ENCODE measurements at places on chromosomes 3 and 15.

DNA sequence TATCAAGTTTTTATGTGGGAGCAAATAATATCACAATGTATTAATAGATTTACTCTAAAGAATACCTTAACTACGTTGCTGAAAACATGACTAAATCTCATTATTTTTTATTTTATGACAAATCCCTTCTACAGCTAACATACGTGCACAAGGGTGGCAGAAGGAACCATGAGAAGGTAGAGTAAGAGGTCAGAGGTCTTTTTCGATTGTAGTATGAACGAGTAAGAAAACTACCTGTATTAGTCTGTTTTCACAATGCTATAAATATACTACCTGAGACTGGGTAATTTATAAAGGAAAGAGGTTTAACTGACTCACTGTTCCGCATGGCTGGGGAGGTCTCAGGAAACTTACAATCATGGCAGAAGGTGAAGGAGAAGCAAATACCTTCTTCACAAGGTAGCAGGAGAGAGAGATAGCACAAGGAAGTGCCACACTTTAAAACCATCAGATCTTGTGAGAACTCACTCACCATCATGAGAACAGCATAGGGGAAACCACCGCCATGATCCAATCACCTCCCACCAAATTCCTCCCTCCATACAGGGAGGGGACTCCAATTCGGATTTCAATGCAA is 95.3 kb downstream of the SUCLG2 start:
- DNase-seq, result no peak

GRCh38 chr3:195312714-195313113 is 41.8 kb upstream of the XXYLT1 start:
- DNase-seq, result no peak

DNA sequence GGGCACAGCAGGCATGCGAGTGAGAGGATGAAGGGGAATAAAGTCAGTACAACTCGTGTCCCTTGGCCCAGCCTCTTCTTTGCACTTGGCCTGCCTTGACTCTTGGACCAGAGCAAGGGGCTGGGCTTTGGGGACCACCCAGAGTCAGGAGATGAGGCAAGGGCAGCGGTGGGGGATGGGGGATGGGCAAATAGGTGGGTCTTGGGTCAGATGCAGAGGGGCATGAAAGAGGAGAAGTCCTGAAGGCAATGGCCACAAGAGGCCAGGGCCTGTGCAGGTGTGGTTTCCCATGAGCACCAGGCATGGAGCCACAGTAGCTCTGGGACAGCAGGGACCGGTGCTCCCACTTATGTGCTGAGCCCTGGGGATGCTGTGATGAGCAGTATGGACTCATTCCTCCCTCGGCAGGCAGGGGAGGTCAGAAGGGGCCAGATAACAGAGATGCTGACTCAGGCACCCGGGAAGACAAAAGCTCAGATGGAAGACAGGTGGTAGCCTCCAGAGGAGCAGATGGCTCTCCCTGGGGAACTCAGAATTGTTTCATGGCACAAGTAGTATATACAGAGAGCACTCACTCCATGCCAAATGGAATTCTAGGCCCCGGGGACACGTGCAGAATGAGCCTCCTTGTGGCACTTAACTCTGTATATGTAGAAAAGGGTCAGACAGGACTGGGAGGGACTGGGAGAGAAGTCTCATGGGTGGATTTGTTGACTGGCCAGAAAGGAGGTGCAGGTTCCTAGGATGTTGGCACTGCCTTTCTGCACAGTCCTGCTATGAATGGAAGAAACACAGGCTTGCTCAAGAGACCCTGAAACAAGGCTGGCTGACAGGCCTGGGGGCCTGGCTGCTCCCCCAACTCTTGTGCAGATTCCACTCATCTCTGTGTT is 14.3 kb downstream of the ZBTB47 start:
- DNase-seq, result no peak

GRCh38 chr3:48408823-48409281 is 21.0 kb downstream of the PLXNB1 start:
- DNase-seq, result no peak

DNA sequence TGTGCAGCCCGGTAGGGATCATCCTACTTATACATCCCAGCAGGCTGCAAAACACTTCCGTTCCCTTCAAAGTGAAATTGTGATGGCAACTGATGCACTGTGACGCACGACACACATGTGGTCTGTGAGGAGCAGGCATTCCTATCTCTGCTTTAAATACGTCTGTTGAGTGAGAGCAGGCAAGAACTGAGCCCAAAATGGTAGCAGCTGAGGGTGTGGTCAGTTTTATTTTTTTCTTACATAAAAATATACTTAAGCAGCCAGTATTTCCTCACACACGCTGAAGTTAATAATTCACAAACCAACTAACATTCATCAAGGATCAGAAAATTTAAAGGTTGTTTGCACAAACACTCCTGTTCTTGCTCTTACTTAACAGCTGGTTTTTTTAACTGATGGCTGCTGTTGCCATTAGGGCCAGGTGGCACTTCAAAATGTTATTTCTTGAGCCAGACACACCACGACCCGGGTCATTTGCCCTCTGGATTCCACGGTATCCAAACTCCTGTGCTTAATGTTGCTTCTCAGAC is 23.9 kb downstream of the LRIG1 start:
- no peak for DNase-seq

- no peak for DNase-seq
Measured at GRCh38 chr3:113534365-113534764, 2.0 kb downstream of the SIDT1 start.
